ENCODE measurements at places on chromosomes 3 and 15. TPM values are rescaled to one million over a fixed set of nuclear protein-coding genes. Genes with fewer than 3 reads are reported as not detected.

Gene PTPRG
- polyA plus RNA-seq = 29.2 TPM

Gene CLSTN2
- polyA plus RNA-seq = 20.7 TPM

Gene SLC12A8
- 5.2 TPM for polyA plus RNA-seq

Gene CACNA2D3
- polyA plus RNA-seq = 32.6 TPM

Data from spinal cord (tissue), 10 donors.